Esophagus muscularis mucosa (tissue), 4 donors: ENCODE measurements at places on chromosomes 16 and 17. TPM values are rescaled to one million over a fixed set of nuclear protein-coding genes. Genes with fewer than 3 reads are reported as not detected.

- H3K4me1 ChIP-seq: peaks cover 25% of the 10 kb centered on the region
- H3K4me3 ChIP-seq: no peak overlapping the region
- no peaks in the 10 kb centered on the region for H3K36me3 ChIP-seq
- no peak overlapping the region for H3K27ac ChIP-seq
- peaks cover 99% of the 10 kb centered on the region for H3K27me3 ChIP-seq
Measured at GRCh38 chr16:89202422-89203215, 2.3 kb upstream of the SLC22A31 start.

DNA sequence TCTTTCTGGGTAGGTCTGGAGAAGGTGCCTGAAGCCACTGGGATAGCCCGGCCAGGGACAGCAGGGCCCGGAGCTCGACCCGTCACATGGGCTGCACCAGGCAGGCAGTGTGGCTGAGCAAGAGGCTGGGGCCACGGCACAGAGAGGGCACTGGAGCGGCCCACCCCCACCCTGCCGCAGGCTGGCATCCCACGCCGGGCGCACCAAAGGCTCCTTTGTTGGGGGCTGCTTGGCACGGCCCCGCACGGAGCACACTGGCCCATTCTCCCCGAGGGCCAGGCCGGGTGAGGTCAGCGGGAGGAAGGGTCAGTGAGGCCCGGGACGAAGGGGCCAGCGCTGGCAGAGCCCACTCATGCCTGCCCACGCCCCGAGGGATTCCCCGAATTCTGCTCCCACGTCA, 36.5 kb upstream of the PVALEF start:
- peaks cover 4% of the 10 kb centered on the region for H3K36me3 ChIP-seq
- no peak for DNase-seq
- no peaks in the 10 kb centered on the region for H3K27me3 ChIP-seq
- H3K4me3 ChIP-seq: peak overlapping the region; percentile 37
- H3K27ac ChIP-seq: no peak overlapping the region

DNA sequence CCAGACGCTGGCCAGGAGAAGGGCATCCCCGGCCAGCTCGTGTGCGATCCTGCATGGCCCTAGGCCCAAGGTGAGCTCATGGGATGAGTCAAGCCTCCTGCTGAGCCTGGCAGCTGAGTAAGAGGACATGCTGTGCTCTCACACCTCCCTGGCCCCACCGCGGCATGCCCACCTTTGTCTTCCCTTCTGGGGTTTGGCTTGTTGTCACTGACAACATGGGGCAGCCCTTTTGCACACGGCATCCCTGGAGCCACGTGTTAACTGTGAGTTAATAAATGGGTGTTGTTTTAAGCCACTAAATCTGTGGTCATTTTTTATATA, 8.9 kb upstream of the TNS4 start:
- no peak for DNase-seq
- no peaks in the 10 kb centered on the region for H3K27me3 ChIP-seq
- H3K27ac ChIP-seq: no peak overlapping the region
- H3K4me3 ChIP-seq: no peak overlapping the region
- peaks cover 6% of the 10 kb centered on the region for H3K4me1 ChIP-seq

DNA sequence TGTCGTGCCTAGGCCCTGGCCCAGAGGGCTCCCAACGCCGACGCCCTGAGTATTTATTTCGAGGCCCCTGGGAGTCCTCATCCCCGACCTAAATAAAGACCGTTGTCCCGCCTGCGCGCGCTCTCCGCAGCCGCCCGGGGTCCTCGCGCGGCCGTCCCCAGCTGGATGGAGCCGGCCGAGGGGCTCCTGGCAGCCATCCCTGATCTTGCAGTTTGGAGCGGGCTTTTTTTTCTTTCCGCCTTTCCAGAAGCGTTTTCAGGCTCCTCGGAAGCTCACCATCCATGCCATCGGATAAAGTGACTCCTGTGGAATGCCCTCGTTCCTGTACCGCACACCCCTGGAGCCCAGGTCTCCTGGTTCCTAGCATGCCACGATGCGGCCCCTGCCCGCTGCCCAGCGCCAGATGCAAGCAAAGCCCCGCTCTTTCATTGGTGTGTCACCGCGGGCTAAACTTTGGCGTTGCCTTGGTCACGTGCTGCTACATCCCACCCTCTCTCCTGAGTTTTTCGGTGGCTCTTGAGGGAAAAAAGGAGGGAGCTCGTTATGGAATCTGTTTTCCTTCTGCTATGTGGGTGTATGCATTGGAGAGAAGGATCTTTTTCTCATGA, 716 bp downstream of the TMEM94 start:
- H3K4me3 ChIP-seq: peak overlapping the region; percentile 96
- no peak for DNase-seq
- H3K4me1 ChIP-seq: peaks cover 41% of the 10 kb centered on the region
- H3K27me3 ChIP-seq: no peaks in the 10 kb centered on the region
- no peaks in the 10 kb centered on the region for H3K36me3 ChIP-seq

DNA sequence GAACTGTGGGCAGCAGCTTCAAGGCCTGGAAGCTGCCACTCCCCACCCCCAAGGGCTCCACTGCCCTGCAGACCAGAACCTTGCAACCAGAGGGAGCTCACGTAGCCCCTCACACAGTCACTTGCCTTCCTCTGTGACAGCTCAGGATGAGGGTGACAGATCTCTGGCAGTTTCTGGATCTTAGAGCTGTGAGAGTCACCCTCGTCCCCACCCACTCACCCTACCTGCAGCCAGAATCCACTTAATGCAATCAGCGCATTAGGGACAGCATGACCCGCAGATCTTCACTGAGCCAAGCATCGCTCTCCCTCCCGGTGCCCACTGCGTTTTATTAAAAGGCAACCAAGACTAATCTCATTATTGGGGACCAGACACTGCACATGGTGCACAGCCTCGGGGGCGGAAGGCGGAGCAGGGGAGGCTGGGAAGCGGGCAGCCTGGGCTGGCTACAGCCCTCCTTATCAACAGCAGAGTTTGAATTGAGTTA, 3.5 kb downstream of the CYB561 start:
- H3K27me3 ChIP-seq: peaks cover 9% of the 10 kb centered on the region
- no peak for DNase-seq
- H3K4me1 ChIP-seq: peaks cover 59% of the 10 kb centered on the region
- no peak overlapping the region for H3K4me3 ChIP-seq
- H3K36me3 ChIP-seq: no peaks in the 10 kb centered on the region

DNA sequence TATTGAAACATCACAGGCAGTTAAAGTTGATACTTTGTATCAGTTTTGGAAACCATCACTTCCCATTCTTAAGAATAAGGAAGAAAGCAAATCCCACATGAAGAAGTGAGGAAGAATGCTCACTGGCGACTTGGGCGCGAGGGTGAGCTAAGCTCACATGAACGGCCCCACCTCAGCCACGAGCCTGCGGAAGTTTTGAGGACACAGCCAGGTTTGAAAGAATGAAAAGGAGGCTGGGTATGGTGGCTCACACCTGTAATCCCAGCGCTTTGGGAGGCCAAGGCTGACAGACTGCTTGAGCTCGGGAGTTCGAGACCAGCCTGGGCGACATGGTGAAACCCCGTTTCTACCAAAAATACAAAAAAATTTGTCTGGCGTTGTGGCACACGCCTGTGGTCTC, 110.3 kb upstream of the CHMP6 start:
- H3K4me3 ChIP-seq: no peak overlapping the region
- peaks cover 58% of the 10 kb centered on the region for H3K36me3 ChIP-seq
- peaks cover 6% of the 10 kb centered on the region for H3K4me1 ChIP-seq
- H3K27me3 ChIP-seq: no peaks in the 10 kb centered on the region

- no peak overlapping the region for H3K27ac ChIP-seq
- no peak overlapping the region for H3K4me3 ChIP-seq
- no peaks in the 10 kb centered on the region for H3K36me3 ChIP-seq
- no peaks in the 10 kb centered on the region for H3K27me3 ChIP-seq
- no peak for DNase-seq
- peaks cover 18% of the 10 kb centered on the region for H3K4me1 ChIP-seq
Measured at GRCh38 chr17:32523017-32523680, 36.4 kb downstream of the CDK5R1 start.

DNA sequence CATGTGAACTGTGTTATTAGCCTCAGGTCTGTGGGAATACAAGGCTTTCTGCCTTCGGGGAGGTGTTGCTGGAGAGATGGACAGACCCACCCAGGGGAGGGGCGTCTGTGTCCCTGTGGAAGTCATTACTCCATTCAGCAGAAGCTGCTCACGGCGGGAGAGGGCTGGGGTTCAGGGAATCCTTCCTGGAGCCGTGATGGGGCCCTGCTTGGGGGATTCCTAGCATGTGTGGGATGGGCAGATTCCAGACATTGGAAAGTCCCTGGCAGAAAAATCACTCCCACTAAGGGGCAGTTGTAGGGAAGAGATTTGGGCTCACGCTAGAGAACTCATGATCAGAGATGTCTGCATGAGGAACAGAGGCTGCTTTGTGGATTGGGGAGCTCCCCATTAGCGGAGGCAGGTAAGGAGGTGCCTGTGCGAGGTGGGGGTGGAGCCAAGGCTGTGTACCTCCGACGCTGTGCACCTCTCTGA, 56.3 kb upstream of the IL34 start:
- no peaks in the 10 kb centered on the region for H3K36me3 ChIP-seq
- H3K27me3 ChIP-seq: no peaks in the 10 kb centered on the region
- H3K27ac ChIP-seq: peak overlapping the region; percentile 61
- DNase-seq: no peak

- H3K36me3 ChIP-seq: no peaks in the 10 kb centered on the region
- H3K4me3 ChIP-seq: no peak overlapping the region
- no peak overlapping the region for H3K27ac ChIP-seq
Measured at GRCh38 chr16:85759136-85759535, 8.2 kb upstream of the C16orf74 start.

DNA sequence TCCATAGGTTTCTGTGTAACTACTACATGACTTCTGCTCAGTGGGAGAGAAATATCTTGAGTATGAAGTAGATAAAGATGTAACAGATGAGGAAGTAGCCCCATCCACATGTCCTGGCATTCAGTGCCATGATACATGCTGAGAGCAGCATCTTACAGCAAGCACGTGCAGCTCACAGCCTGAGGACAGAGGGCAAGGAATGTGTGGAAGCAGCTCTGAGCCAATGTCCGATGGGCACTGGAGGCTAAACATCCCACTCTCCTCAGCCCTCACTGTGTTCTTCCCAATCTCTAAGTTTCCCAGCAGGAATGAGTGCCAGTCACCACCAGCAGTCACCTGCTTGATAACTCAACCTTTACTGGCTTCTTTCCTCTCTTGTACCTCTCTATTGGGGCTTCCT, 40.4 kb downstream of the CFDP1 start:
- no peaks in the 10 kb centered on the region for H3K27me3 ChIP-seq
- H3K4me1 ChIP-seq: peaks cover 32% of the 10 kb centered on the region
- DNase-seq: no peak
- H3K27ac ChIP-seq: no peak overlapping the region

- H3K4me1 ChIP-seq: peaks cover 14% of the 10 kb centered on the region
- no peak overlapping the region for H3K27ac ChIP-seq
- H3K4me3 ChIP-seq: no peak overlapping the region
Measured at GRCh38 chr16:24555346-24555872, 16.0 kb downstream of the RBBP6 start.

- DNase-seq: no peak
- peaks cover 15% of the 10 kb centered on the region for H3K4me1 ChIP-seq
- peak overlapping the region; percentile 31 for H3K4me3 ChIP-seq
Measured at GRCh38 chr16:87806261-87806640, 40.5 kb upstream of the KLHDC4 start.

DNA sequence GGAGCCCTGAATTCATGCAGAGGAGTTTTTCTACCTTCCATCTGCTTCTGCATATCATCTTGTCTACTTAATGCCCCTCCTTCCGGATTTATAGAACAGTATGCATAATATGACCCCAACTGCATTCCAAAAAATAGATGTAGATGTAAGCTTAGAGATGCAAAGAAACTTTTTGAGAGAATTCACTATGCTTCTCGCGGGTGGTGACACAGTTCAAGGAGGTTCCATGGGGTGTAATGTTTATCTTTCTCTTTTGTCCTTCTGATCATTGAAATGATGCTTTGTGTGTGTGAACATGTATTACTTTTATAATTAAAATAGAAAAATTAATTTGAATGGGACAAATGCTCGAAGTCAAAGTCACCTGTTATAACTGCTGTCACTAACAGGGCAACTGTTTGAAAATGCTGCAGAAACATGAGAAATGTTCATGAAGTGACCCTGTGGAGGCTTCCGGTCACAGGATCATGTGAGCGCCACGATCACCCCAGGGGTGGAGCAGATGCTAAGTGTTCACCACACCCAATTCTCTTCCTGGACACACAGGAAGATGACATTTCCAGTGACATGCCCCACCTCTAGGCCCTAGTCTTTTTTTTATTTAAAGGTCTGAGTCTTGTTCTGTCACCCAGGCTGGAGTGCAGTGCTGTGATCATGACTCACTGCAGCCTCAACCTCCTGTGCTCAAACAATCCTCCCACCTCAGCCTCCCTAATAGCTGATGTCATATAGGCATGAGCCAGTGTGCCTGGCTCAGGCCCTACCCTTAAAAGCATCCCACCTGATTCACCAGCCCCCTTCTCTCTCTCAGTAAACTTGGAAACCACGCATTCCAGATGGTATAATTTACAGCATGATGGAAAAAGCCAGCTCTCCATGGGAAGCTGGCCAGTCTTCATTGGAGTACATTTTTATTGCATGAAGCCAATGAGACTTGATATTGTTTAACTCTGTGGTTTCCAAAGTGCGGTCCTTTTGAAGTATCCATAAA, 21.0 kb upstream of the AGRP start:
- no peaks in the 10 kb centered on the region for H3K4me1 ChIP-seq
- no peak overlapping the region for H3K4me3 ChIP-seq
- no peak for DNase-seq
- H3K27me3 ChIP-seq: no peaks in the 10 kb centered on the region

GRCh38 chr17:47210105-47210504, 957 bp downstream of the MYL4 start:
- H3K27ac ChIP-seq: no peak overlapping the region
- peaks cover 13% of the 10 kb centered on the region for H3K4me1 ChIP-seq
- DNase-seq: no peak
- H3K36me3 ChIP-seq: no peaks in the 10 kb centered on the region
- no peak overlapping the region for H3K4me3 ChIP-seq

DNA sequence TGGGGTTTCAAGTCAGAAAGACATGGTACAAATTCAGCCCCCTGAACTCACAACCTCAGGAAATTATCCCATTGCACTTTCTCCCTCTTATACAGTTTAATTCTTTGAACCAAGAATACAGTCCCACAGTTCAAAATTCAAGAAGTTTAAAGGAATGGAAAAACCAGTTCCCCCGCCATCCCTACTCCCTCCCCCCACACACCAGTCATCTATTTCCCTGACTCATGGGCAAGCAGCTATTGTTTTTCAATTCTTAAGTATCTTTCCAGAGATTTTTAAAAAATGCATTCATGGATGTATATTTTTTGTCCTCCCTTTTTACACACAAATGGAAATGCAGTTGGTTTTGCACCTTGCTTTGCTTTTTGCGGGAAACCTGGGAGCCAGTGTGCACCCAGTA, 7.3 kb downstream of the SYCE1L start:
- no peaks in the 10 kb centered on the region for H3K36me3 ChIP-seq
- H3K4me3 ChIP-seq: no peak overlapping the region
- DNase-seq: no peak
- peaks cover under 1% of the 10 kb centered on the region for H3K4me1 ChIP-seq
- H3K27ac ChIP-seq: no peak overlapping the region

CFAP97D1 gene
- not detected for total RNA-seq

SLC52A1 gene
- not detected for total RNA-seq

NPB gene
- 0.78 TPM for total RNA-seq

WSCD1 gene
- total RNA-seq: 6.8 TPM

KRT25 gene
- not detected for total RNA-seq

CES1 gene
- total RNA-seq: 12.4 TPM

PRR35 gene
- total RNA-seq: not detected

BCO1 gene
- 0.42 TPM for total RNA-seq

CUEDC1 gene
- total RNA-seq: 72.2 TPM
